ENCODE measurements at places on chromosomes 3 and 15.

DNA sequence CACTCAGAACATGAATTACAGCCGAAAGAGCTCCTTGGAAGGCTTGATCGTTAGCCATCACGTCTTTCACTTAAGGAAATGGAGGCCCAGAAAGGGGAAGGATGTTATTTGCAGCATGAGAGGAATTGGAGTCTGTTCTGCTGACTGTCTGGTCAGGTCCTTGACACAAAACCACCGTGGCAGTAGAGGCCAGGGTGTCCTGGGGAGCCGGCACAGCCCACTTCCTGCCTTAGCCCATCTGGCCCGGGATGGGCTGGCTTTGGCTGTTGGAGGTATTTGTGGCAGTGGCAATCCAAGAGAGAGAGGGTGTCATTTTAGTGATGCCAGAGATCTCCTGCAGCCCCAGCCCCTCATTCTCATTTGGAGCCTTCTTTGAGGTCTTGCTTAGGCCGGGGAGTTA lies 37.4 kb downstream of the ST6GAL1 start:
- no peak for DNase-seq

DNA sequence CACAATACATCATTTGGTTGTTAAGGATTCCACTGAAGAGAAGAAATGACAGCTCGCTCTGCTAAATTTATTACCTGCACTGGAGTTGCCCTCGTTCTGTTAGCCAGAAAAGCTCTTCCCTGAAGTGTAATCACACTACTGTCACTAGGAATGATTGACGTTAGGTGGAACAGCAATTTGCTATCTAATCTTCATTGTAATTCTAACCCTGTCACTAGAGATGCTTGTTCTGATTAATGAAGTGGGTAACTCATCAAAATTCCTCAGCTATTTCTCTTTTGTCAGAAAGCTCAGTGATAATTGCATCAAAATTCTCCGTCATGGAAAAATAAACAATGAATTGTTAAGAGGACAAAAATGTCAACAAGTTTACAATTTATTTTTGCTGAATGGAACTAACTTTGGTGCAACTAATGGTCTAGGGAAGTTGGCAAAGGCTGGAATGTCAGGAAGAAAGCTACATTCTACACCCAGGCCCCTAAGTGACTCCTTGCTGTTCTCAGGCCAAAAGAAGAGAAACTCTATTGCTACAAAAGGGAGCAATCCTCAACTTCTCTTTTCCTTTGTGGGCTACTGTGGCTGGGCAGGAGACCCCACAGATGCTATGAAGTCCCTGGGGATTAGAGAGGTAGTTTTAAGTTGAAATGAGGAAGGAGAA lies 34.1 kb downstream of the CCDC191 start:
- no peak for DNase-seq

DNA sequence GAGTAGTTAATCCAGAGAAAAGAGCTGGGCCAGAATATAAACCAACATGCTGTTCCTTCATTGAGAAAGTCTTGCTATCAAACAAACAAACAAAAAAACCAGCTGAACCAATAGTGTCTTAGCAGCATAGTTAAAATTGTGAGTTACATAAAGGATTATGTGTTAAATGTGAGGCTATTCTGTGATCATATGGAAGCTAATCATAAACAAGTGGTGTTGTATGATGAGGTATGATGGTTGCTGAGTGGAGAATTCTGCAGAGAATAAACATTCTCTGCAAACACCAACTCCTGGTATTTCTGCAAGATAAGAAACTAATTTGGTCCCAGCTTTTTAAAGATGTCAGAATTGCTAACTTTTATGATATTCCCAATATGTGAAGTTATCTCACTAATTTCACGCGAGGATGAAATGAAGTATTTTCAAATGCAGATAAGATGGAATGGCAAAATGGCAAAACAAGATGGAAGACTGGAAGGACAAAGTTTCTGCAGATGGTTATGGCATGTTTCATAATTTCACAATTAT lies 22.9 kb upstream of the SPESP1 start:
- DNase-seq = no peak

DNA sequence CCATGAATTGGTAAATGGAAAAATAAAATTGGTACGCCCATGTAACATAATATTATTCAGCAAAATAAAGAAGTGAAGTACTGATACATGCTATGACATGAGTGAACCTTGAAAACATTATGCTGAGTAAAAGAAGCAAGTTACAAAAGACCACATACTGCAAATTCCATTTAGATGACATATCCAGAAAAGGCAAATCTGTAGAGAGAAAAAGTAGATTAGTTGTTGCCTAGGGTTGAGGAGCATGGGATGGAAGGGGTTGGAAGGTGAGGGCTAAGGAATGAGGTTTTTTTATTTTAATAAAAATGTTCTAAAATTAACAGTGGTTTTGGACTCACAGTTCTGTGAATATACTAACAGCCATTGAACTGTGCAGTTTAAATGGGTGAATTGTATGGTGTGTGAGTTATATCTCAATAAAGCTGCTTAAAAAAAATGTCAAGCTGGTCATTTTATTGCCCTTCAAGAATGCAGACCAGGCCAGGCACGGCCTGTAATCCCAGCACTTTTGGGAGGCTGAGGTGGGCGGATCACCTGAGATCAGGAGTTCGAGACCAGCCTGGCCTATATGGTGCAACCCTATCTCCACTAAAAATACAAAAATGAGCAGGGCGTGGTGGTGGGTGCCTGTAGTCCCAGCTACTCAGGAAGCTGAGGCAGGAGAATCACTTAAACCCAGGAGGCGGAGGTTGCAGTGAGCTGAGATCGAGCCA lies 8.1 kb upstream of the DLG1 start:
- DNase-seq = peak; percentile 82

- DNase-seq = peak; percentile 28
These were observed 539.5 kb upstream of the AGTR1 start for GRCh38 chr3:148158210-148158609.
